Activated T-cell treated with anti-CD3 and anti-CD28 coated beads, Interleukin-2, amount 50 U/mL, for 1 hour (primary cell): ENCODE measurements at places on chromosomes 2 and 18.

DNA sequence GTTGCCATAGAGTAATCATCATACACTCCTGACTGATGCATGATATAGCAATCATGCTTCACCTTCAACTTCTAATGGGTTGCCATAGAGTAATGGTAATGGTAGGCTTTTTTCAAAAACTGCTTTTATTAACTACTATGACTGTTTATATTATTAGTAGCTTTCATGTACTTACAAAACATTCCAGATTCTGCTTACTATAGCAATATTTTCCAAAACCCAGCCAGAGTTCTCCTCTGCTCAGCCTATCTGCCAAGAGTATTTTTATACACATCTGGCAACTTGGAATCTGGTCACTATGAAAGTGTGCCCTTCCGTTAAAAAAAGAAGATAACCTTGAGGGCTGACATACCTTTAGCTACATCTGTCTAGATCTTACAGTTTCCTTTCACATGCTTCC lies 5.0 kb upstream of the UNC80 start:
- DNase-seq: no peak

GRCh38 chr18:74734013-74734444 lies 136.4 kb downstream of the ZNF407 start:
- DNase-seq: no peak

- no peak for DNase-seq
Observed at GRCh38 chr2:138115666-138116065, 151.4 kb downstream of the HNMT start.

DNA sequence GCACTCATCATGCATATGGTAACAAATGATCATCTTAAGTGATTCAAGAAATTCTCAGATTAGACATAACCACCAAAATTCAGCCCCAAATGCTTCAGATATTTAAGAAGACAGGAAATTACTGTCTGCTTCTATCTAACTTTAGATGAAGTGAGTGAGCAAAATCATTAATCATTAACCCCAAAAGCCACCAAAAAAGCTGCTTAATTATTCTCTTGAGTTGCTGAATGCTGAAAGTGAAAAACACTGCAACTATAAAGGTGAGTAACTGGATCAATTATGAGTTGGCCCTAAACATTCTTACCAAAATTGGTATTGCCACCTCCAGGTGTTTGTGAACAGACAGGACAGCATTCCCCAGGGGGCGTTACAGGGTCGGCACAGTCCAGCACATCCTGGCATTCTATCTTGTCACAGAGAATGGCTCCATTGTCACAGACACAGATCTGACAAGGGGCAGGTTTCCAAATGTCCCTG lies 69.6 kb downstream of the COL5A2 start:
- DNase-seq: no peak

DNA sequence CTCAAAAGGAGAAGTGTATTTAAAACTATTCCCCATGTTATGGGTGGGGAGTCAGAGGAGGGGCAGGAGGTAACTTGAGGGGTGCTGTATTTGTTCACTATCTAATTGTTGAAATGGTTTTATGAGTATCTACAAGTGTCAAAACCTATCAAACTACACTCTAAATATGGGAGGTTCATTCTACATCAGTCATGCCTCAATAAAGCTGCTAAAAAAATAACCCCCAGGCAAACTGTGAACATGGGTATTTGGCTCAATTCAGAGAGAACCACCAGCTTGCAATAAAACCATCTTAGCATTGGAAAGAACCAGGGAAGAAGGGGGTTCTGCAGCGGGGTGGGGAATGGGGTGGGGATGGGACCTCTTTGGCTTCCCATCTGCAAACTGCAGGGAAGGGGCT lies 176.0 kb upstream of the SMAD2 start:
- no peak for DNase-seq

- no peak for DNase-seq
Observed at GRCh38 chr2:180334514-180334913, 327.4 kb upstream of the CWC22 start.

- no peak for DNase-seq
Observed at GRCh38 chr2:101766871-101767739, 69.6 kb downstream of the MAP4K4 start.

DNA sequence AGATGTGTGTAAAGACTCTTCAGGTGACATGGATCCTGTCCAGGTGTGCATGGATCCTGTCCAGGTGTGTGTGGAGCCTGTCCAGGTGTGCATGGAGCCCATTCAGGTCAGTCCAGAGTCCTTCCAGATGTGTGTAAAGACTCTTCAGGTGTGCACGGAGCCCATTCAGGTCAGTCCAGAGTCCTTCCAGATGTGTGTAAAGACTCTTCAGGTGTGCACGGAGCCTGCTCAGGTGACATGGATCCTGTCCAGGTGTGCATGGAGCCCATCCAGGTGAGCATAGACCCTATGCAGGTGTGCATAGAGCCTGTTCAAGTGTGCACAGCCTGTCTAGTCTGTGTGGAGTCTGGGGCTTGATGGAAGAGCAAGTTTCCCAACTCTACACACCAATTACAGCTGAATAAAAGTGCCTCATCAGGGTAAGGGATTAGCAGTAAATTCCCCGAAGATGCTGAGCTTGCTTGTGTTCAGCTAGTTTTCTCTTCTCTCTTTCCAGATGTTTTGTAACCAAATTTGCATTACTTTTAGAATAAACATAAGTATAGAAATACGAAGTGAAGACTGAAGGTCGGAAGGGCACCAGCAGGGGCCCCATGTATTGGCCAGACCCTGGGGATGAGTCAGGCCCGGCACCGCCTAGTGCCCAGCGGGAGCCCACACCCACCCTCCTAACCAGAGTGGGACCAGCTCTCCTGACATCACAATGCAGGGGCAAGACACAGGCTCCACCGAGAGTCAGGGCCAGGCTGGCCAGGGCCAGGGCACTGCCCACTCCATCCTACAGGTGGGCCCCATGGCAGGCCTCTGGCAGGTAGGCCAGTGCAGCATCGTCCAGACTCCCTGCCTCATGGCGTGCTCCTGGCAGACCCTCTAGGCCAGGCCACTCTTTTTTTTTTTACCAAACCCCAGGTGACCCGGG lies 38.6 kb upstream of the GPC1 start:
- DNase-seq: no peak

- no peak for DNase-seq
Observed at GRCh38 chr2:191910518-191910917, 63.6 kb upstream of the CAVIN2 start.

DNA sequence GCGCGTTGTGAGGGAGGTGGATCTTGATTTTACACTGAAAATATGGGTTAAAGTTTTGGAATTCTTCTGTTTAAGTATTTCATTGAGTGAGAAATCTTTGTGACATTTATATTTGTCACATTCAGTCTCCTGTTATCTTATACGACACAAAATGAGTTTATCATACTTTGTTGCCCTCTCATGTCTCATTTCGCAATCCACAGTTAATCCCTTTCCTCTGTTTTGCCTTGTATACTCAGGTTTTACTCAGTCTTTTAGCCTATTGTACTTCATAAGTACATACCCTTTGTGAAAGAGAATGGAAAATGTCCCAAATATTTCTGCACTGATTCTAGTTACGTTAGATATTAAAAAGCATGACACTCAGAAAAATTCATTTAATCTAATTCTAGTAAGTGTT lies 142.7 kb downstream of the ATP9B start:
- DNase-seq: no peak

DNA sequence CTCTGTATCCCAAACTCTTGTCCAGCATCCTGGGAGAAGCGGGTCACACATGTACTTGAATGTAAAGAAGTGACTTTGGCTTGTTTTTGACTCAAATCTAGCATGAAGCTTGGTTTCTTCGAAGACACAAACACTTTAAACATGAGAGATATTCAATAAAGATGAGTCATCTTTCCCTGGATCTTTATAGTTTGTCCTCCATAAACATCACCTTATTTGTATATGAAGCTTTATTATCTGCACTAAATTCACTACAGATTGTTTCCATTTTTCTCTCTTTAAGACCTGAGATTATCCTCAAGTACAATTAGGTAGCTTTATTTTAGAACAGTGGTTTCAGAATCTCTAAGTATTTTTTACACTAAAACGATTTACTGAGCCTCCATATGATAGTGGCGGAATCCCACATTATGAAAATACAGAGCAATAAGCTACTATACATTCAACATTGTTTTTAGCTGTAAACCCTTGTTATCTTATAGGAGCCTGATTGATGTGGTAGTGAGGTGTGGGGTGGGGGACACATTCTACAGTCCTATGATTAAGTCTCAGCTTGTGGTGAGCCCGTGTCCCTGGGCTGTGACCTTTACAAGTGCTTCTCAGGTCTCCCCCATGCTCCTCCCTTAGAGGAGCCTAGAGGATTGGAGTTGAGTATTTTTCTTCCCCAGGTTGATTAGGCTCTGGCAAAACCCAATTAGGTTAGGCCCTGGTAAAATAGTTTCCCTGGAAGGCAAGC lies 79.6 kb upstream of the RAPGEF4 start:
- no peak for DNase-seq

- DNase-seq: no peak
Observed at GRCh38 chr2:175431101-175431946, 249.8 kb upstream of the ATP5MC3 start.

DNA sequence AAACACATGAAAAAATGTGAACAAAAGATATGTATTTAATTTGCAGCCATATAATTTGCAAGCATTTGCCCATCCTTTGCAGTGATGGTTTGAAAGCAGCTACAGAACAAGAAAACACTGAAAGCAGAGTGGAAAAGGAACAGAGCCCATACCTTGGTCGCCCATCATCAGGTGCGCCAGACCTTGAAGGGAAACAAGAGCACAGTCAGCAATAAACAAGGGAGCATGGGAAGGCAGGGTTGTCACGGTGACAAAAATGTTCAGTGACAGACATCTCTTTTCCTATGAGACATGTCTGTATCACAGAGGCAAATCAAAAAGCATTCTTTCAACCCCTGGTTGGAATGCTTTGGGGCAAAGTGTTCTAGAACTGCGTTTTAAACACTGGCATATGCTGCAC lies 109.4 kb downstream of the NRXN1 start:
- DNase-seq: no peak

DNA sequence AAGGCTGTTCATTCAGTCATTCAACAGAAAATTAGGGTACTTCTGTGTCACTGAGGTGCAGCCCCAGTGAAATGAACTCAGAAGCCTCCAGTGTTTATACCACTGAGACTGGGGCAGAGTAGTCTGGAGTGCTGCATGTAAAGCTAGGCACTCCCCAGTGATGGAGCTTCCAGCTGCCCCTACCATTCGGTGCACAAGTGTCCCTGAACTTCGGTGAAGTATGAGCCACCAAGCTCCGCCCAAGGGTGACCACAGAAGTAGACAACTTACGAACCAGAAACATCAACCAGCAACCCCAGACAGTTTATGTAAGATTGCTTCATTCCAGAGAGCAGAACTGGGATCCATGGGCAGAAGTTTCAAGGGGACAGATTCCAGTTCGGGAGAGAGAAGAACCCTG lies 70.6 kb upstream of the FOSL2 start:
- DNase-seq: no peak

GRCh38 chr2:201886504-201886903 lies 80.2 kb downstream of the CDK15 start:
- DNase-seq: no peak

GRCh38 chr2:168457190-168457895 lies 1.3 kb downstream of the CERS6 start:
- DNase-seq: no peak

DNA sequence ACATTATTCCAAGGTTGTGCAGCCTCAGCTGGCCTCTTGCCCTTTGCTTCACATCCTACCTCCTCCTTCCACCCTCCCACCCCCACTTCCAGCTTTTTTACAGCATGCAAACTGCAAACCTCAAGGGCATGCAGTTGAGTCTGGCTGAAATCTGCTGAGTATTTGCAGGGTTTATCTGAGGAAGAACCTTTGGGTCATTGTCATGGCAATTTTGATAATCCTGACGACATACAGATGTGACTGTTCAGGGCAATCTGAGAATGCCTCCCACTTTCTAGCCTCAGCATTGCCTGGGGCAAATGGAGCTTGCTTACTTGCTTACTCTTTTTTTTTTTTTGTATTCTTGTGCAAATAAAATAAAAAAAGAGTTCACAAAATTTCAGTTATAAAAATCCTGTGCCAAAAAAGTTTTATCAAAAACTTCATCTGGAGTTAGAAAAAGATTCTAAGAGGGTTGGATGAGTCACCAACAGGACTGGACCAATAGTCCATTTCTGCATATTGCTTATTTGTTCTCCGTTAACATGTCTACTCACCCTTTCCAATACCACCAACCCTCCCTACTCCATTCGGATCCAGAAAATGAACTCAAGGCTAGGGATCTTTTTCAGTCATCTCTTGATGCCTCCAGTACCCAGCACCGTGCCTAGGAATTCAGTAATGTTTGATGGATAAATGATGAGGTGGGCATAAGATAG lies 23.6 kb upstream of the LHCGR start:
- DNase-seq: no peak
